ENCODE measurements at places on chromosomes 5 and 9.

GRCh38 chr5:136094189-136094912 is 38.3 kb upstream of the SMAD5 start:
- no peak for DNase-seq

DNA sequence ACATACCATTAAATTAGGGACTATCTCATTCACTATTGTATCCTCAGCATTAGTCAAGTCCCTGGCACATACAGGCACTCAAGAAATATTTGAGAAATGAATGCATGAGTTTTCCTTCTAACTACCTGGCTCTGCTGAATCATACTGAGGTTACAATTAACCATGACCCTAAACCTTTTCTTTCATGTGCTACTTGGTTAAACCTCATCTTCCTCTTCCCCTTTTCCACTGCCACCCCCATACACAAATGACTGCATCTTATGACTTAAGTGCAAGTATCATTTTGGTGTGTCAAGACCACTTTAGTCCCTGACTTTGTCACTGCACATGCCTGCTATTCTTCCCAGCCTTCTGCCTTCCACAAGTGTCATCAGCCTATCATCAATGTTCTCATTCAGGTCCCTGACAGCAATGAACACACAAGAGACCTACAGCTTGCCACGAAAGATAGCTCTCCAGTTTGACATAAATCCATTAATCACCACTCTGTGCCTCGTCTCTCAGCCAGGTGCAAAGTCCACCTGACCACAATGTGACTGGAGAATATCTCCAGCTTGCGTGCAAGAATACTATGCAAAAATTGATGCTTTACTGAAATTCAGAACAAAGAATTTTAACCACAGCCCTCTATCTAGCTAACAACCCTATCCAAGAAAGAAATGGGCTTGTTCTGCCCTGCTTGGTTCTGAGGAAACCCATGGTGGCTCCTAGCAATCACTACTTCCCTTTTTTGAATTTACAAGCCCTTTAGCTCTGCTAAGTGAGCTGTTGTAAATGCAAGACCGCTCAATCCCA is 74.5 kb downstream of the MAPKAP1 start:
- peak; percentile 73 for DNase-seq

- no peak for DNase-seq
Measured at GRCh38 chr9:109122726-109123621, 3.2 kb upstream of the TMEM245 start.

DNA sequence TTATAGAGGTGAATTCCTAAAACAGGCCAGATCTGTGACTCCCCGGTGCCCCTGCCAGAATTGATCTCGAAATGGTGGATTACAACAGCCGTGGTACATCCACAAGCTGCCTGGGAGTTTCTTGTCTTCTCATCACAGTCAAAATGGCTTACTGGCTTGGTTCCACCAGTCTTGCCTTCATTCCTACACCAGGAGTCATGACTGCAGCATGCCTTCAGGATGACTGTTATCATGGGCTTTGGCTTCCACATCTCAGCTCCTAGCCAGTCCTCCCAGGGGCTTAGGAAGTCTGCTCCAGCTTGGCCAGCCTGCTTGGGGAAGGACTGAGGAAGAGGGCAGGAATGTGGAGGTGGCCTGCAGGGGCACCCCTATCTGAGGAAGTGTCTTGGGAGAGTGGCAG is 132.9 kb upstream of the NR3C1 start:
- DNase-seq = peak; percentile 80

GRCh38 chr5:67163863-67164595 is 32.6 kb downstream of the CD180 start:
- no peak for DNase-seq

GRCh38 chr5:53011233-53011632 is 22.1 kb downstream of the ITGA2 start:
- no peak for DNase-seq

- peak; percentile 4 for DNase-seq
Measured at GRCh38 chr5:171093598-171093997, 215.4 kb upstream of the TLX3 start.

GRCh38 chr5:159163701-159164046 is 45.7 kb downstream of the RNF145 start:
- DNase-seq = no peak

DNA sequence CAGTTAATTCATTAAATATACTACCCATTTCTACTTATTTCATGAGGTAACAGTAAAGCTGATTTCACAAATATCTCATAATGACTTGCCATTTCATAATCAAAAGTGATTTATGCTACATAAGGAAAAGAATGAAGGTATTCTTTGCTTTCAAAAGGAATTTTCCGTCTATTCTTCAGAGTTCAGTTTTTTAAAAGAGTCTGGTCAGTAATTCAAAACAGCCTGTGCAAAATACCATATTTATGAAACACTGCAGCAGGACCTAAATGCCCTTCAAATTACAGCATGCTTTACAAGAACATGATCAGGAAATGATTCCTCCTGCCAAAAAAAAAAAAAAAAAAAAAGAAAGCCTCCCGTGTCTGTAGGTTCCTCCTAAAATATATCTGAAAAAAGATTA is 154.7 kb downstream of the KIAA0825 start:
- DNase-seq = no peak

Data from RWPE1 (cell line).